ENCODE measurements at places on chromosomes 12 and 14.
A peak's percentile ranks its signal among the peaks of the same experiment; 100 is the strongest.

GRCh38 chr14:88043529-88044443 is 38.9 kb downstream of the GPR65 start:
- no peak for DNase-seq

DNA sequence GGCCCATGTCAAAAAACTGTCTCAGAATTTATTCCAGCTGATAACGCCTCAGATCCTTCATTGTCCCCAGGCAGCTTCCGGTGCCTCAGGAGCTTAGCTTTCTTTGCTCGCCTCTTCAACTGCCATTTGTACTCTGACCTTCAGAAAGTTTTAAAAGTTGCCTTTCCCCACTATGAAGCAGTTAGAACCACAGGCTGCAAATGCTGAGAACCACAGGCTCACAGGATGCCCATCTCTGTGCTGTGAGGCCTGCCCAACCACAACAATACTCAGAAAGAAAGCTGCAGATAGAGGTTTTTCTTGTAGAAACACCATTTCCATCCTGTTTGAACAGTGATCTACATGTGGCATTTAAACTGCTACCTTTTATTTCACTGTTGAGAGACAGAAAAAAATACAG is 131.1 kb downstream of the PRKCH start:
- DNase-seq, result no peak

DNA sequence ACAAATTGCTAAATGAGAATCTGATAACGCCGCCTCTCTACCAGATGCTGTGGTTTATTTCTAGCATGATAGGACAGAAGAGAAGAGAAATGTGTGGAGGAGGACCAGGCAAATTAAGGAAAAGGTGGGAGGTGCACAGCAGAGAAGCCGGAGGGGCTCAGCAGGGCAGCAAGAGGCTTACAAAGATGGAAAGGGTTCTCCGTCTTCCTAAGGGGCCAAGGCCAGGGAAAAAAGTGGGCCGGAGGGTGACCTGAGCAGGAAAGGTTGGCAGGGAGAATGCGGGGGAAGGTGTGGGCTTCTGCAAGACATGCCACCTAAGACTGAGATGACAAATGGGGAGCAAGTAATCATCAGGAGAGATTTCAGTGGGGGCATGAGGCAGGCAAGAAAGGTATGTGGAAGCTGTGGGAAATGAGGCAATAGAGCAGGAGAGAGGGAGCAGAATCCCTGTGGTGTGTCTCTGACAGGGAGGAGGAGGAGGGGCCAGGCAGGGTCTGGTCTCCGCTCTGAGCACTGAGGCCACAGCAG is 18.7 kb downstream of the MANSC1 start:
- no peak for DNase-seq

DNA sequence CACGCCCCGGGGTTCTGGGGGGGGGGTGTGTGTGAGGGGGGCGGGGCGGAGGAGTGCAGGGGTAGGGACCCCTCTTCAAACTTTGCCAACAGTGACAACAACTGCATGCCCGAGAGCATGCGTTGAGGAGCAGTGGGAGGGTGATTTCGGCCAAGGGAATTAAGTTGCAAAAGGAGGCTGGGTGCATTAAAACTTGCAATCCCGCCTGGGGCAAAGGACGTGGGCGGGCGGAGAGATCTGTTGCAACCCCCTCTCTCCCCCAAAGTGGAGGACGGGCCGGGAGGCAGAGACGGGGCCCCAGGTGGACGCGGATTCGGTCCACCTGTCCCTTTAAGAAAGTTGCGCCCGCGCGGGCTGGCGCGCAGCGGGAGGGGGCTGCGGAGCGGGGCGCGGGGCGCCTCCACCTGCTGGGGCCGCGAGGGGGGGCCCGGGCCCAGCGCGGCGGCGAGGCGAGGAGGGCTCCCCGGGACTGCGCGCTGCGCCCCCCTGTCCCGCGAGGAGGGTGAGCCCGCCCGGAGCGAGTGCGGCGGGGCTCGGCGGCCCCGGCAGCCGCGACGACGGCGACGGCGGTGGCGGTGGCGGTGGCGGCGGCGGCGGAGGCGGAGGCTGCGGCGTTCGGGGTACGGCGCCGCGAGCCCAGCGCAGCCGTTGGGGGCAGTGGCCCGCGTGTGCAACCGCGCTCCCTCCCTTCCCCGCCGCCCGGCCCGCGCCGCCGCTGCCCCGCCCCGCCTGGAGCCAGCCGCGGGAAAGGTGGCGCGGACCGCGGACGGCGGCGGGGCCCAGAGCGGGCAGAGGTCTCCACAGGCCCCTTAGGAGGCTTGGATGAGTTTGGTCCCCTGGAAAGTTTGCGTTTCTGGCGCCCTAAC is 530 bp upstream of the FOXN4 start:
- no peak for DNase-seq

GRCh38 chr14:35687335-35687939 is 121.7 kb downstream of the RALGAPA1 start:
- peak; percentile 98 for DNase-seq

DNA sequence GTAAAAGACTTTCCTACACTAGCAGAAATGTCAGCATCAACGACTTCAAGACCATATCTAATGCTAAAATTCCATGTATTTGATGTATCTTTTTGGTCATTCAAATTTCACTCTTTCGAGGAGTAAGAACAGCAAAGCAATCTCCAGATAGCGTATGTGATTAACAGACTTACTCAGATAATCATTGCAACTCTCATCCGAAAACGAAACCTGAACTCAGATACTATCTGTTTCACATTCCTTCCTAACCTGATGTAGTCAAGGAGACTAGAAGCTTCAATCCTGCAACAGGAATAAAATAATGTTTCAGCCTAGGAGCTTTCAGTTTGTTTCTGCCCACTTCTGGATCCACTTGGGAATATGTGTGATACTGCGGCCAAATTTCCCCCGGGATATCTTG is 286.3 kb downstream of the NUAK1 start:
- no peak for DNase-seq

DNA sequence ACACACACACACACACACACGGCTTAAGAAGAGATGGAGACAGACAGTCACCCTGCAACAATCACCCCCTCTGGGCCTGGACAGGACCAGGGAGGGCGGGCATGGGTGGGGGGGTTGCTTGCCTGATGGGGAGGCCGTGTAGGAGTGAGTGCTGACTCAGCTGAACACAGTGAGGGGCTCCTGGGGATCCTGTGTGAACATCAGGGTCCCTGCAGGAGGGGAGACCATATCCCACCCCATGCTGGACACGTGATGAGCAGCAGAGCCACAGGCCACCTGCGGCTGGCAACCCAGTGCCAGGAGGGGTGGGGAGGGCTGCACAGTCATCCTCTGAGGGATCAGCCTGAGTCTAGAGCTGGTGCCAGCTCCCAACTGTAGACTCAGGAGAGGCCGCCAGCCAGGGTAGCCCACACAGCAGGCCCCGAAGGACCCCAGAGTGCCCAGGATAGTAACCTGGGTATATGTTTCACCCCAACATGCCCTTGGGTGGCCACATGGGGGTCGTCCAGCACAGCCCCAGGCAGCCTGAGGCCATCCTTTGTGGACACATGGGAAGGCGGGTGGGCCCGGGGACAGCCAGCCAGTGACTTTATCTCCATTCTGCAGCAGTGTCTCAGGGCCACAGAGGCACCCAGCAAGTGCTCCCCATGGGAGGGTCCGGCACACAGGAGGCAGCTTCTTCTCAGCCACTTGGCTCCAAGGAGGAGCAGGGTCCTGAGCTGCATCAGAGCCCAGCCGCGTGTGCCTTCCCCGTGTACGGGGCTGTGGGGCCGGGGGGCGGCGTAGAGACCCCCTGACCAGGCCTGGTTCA is 73.7 kb upstream of the SFSWAP start:
- no peak for DNase-seq

DNA sequence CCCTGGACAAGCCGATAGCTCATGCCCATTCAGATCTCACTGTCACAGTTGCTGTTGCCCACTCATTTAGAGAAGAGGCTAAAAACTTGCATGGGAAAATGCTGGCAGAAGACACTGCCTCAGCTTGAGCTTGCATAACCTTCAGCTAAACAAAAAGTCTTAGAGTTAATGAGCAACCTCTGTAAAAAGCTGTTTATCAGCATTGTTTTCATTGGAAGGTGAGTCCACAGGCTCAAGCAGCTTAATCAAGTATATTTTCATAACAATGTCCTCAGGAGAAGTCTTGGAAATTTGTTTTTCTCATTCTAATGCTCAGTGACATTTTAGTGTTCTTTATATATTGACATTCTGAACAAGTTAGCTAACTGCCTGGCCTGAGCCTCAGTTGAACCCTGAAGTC is 872.9 kb downstream of the TMTC2 start:
- no peak for DNase-seq

DNA sequence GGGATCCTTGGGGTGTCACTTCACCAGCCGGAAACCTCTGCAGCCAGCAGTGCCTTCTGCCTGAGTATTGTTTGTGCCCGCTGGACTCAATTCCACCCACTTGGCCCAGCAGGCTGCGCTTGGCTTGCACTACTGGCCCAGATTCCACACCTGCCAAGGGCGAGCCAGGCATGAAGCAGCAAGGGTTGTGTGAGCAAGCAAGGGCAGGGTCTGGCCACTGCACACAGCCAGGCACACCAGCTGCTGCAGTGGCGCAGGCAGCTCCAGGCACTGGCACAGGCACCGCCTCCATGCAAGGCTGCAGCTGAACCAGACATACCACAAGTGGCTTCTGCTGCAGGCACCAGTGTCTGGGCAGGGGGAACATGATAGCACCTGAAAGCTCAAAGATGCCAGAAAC is 99.5 kb downstream of the NUAK1 start:
- DNase-seq, result no peak

- no peak for DNase-seq
These were observed 218.6 kb upstream of the ATP2B1 start for GRCh38 chr12:89927226-89927698.

- DNase-seq, result no peak
These were observed 3.1 kb downstream of the MAP3K12 start for GRCh38 chr12:53495903-53496751.

- no peak for DNase-seq
These were observed 1102.8 kb upstream of the SEL1L start for GRCh38 chr14:82636426-82636825.

GRCh38 chr12:114447274-114447716 is 41.4 kb upstream of the TBX5 start:
- no peak for DNase-seq

- no peak for DNase-seq
These were observed 3.2 kb downstream of the CRIP2 start for GRCh38 chr14:105477660-105478397.

DNA sequence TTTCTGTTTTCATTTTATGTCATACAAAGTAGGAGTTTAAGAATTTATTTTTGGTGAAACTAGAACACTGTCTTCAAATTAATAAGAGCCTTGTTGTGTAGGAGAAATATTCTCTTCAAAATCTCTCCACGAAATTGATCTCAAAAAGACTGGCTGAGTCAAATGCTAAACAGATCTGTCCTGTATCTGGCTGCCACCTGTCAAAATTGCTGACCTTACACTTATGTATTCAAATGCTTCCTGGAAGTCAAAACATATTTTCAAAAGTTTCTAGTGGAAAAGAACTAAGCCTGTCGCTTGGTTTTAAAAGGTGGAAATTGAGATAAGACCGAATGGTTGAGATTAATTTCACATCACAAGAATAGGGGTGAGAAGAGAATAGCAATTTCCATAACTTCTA is 121.4 kb downstream of the RGS6 start:
- no peak for DNase-seq

- no peak for DNase-seq
These were observed 5.4 kb downstream of the IFFO1 start for GRCh38 chr12:6550294-6551062.

- no peak for DNase-seq
These were observed 25.7 kb downstream of the ANO4 start for GRCh38 chr12:100820314-100820713.

- DNase-seq, result peak; percentile 14
These were observed 103.4 kb downstream of the EFCAB11 start for GRCh38 chr14:89851106-89851505.

- peak; percentile 66 for DNase-seq
These were observed 4.9 kb upstream of the ANKLE2 start for GRCh38 chr12:132766380-132767085.

DNA sequence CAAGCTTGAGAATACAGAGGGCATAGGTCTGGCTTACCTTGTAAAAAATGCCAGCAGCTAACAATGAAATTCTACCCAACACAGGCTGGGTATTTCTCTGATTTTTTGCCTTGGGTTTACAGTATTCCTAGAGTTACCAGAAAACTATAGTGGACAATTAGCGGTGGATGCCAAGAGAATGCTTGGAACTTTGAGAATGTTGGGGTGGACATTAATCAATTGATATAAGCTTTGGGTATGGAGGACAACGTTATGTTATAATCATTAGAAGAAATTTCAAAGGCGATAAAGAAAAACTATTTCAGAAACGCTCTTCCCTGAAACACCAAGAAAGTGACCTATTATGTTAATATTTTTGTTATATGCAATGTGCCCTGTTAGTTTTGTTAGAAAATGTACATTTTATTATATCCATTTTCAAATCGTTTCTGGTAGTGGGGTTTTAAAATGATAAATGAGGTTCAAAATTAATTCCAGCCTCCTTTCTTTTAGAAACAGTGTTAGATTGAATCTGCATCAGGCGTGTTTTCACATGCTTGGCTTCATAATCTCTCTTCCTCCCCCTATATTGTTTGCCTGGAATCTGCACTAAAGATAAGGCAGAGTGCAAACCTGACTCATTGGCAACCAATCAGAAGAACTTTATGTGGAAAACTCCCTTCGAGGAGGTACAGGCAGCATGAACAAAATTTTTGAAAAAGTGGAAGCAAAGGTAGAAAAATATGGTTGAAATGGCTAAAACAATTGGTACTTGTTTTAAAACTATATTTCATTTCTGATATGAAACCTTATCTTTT is 1.4 kb upstream of the PTPRQ start:
- no peak for DNase-seq

DNA sequence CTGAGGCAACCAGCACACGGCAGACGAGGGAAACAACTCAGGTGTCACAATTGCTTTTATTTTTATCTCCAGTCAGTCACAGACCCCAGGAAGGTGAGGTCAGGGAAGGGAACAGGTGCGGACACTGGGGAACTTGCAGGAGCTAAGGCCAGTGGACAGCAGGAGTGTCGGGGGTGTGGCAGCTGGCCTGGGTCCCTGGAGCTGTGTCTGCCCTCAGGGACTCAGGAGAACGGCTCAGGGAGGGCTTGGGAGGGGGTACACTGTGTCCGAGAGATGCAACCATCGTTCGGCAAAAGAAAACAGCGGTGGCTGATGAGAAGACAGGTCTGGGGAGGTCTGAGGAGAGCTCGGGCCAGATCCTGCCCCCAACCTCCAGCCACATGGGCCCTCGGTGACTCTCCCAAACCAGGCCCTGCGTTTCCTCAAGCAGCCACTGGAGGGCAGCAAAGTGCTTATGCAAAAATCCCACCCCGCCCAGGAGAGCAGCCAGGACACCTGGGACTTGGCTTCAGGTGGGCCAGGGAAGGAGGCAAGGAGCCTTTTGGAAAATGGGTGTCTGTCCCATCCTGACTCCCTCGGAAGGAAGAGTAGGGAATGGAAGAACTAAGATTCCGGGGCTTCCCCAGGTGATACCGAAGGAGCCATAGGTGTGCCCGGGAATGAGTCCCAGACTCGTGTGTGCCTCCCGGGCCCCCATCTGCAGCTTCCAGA is 24.1 kb upstream of the BCDIN3D start:
- no peak for DNase-seq

DNA sequence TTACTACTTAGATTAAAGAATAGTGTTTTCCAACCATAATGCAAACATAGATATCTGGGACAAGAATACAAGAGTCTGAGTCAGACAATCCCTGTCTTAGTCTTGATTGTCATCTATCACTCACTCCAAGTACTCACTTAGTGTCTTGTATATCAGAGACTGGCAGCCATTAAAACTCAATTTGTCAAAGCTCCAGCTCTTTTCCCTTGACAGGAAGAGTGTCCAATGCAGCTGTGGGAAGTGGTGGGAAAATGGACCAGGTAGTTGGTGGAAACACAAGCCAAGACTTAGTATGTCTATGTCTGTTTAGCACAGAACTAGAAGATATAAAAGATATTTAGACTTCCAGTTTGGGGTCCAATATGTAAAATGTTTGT is 271.6 kb upstream of the CLEC14A start:
- DNase-seq, result no peak

GRCh38 chr14:63432228-63432627 is 110.9 kb downstream of the PPP2R5E start:
- peak; percentile 62 for DNase-seq

Data from NCI-H2029 treated with DMSO at 0.1 percent for 48 hours (cell line).